ENCODE measurements at places on chromosomes 3 and 15.

DNA sequence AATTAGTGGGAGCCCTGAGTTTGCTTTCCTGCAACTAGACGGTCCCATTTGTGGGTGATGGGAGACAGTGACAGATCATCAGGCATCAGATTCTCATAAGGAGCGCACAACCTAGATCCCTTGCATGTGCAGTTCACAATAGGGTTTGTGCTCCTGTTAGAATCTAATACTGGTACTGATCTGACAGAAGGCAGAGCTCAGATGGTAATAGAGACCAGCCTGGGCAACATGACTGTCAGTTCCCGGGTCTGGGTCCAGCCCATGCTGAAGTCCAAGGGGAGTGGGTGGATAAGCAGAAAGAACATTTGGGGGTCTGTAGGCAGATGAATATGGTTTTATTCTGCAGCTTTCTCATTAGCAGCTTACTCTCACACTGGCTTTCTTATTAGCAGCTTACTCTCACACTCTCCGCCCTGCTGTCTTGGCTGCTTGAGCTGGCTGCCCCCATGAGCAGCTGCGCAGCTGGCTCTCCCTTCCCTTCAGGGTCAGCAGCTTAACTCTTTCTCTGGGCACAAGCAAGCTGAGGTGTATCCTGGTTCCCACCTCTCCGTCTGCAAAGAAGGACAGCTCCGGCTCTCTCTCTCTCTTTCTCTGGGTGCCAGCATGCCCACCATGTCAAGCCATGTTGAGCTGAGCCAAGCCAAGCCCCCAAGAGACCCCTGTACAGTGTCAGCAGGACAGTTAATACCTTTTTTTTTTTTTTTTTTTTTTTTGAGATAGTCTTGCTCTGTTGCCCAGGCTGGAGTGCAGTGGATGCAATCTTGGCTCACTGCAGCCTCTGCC lies 46.5 kb downstream of the KLHDC8B start:
- DNase-seq = no peak

- DNase-seq = no peak
Observed at GRCh38 chr15:62888623-62889022, 153.9 kb upstream of the TPM1 start.

- no peak for DNase-seq
Observed at GRCh38 chr3:75737831-75738493, 47.4 kb downstream of the ZNF717 start.

DNA sequence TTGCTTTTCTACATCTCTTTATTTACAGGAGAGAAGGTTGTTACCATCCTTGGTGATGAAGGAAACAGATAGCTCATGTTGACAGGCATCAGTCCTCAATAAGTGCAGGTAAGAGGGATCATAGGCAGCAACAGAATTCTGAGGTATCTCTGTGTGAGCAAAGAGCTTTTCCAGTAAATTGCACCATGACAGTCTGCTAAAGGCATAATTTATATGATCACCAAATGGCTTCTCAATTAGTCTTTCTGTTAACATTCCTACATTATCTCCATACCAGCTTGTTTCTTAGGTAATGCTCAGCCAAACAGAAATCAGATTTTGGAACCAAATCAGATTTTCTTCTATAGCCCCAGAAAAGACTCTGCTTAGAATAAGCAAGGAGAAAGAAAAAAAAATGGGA lies 3.6 kb upstream of the ARHGAP31 start:
- no peak for DNase-seq

- DNase-seq = peak; percentile 72
Observed at GRCh38 chr15:75542386-75542797, 36.7 kb downstream of the PTPN9 start.

- no peak for DNase-seq
Observed at GRCh38 chr3:194713299-194714136, 27.8 kb downstream of the FAM43A start.

DNA sequence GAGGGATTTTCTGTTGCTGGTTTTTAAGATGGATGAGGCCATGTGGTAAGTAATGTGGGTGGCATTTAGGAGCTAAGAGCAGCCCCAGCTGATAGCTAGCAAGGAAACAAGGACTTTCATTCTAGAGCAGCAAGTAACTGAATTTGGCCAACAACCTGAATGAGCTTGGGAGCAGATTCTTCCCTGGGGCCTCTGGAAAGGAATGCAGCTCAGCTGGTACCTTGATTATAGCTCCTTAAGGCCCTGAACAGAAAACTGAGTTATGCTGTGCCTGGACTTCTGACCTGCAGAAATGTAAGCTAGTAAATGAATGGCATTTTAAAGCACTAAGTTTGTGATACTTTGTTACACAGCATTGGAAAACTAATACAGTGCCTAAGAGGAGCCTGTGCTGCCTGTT lies 565.5 kb downstream of the PDCD6IP start:
- peak; percentile 62 for DNase-seq

DNA sequence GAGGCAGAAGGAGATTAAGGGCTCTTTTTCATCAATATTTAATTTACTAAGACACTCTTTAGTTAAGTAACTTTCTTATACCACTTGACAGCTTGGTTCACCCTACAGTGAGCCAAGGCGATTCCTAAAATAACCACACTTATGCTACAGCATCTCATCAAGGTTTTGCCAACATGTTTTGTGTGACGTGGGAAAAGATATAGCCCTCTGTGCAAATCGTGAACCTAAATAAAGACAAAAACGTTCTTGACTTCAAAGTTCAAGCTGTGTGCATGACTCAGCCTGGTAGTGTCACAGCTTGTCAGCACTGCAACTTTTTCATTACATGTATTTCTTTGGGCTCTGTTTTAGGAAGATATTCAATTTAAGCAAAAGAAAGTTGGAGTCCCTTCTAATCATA lies 297.0 kb upstream of the EPHA3 start:
- peak; percentile 40 for DNase-seq

- no peak for DNase-seq
Observed at GRCh38 chr15:101050623-101051290, 131.6 kb downstream of the LRRK1 start.

DNA sequence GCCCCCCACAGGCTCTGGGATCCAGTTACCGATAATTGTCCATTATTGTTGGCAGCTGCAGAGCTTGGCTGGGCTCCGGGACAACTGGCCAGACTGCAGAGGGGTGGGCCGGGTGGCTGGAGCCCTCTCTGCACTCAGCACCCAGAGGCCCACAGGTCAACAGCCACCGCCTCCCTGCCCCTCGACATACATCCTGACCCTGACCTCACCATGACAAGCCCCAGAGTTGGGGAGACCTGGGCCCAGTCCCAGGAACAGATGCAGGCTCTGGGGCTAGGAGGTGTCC lies 22.4 kb downstream of the PTH1R start:
- DNase-seq = no peak

GRCh38 chr3:15899388-15899787 lies 101.6 kb upstream of the ANKRD28 start:
- DNase-seq = no peak

DNA sequence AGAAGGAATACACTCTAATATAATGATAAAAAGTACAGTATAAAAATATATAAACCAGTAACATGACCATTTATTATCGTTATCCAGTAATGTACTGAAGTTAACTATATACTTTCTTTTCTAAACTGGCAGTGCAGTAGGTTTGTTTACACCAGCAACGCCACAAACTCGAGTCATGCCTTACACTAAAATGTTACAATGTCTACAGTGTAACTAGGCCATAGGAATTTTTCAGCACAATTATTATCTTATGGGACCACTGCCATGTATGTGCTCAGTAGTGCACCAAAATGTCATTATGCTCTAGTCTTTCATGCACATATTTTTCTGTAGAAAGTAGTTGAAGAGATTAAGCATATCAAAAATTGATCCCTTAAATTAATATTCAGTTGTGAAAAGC lies 609.8 kb upstream of the BCHE start:
- DNase-seq = peak; percentile 24

GRCh38 chr3:129596194-129597086 lies 10.0 kb downstream of the PLXND1 start:
- DNase-seq = peak; percentile 62

- DNase-seq = no peak
Observed at GRCh38 chr15:53046153-53046790, 256.1 kb upstream of the ONECUT1 start.

GRCh38 chr3:183912895-183913579 lies 28.4 kb upstream of the PARL start:
- DNase-seq = no peak

GRCh38 chr15:27549746-27550145 lies 549.4 kb downstream of the OCA2 start:
- no peak for DNase-seq

GRCh38 chr3:105593315-105593714 lies 226.6 kb downstream of the ALCAM start:
- no peak for DNase-seq

GRCh38 chr15:49379996-49380395 lies 43.0 kb upstream of the FGF7 start:
- DNase-seq = no peak

DNA sequence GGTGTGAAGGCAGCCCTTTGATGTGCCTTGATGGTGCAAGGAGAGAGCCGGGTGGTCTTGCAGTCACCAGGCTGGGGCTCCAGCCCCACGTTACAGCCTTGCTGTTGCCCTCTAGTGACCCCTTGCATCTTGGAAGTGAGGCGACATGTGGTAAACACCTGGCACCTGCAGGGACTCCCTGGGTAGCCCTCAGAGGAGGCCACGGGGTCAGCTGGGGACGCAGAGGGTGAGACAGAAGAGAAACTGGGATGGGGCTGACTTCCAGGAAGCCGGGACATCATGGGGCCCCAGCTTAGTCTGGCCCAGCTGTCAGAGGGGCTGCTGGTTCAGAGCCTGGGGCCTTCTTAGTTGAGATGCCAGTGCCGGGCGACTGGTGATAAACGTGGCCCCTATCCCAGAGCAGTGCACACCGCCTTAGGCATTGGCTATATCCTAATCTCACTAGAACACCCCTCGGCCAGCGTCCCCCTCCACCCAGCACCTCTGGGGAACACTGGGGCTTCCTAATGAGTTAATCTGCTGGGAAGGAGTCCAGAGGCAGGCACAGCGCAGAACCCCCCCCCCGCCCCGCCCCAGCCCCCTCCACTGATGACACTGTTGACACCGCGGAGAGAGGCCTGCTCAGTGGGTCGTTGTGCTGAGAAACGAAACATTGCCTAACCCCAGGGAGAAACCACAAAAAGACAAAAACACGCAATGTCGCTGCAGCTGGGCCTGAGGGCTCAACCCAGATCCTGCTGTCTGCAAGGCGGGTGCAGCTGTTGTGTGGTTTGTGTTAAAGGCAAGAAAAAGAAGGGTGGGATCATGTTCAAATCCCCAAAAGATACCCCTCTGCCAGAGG lies 60.5 kb upstream of the KLF13 start:
- DNase-seq = no peak

GRCh38 chr3:65412588-65412987 lies 626.1 kb downstream of the MAGI1 start:
- DNase-seq = peak; percentile 97

GRCh38 chr3:134472831-134473230 lies 13.0 kb downstream of the ANAPC13 start:
- DNase-seq = no peak

DNA sequence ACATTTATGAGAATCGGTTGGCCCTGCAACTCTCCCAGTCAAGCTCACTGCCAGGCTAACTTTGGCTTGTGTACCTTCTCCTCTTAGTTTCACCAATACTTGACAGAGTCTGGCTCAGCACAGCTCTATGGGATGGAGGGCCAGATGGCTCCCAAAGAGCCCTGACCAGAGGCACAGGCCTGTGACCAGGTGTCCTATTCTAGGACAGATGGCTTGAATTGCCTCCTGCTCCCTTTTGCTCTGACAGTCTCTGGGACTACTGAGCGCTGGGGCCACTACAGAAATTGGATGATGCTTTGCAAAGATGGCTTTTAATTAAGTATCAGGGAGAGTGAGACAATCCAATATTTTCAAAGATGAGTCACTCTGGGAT lies 10.3 kb upstream of the ARID3B start:
- DNase-seq = no peak

DNA sequence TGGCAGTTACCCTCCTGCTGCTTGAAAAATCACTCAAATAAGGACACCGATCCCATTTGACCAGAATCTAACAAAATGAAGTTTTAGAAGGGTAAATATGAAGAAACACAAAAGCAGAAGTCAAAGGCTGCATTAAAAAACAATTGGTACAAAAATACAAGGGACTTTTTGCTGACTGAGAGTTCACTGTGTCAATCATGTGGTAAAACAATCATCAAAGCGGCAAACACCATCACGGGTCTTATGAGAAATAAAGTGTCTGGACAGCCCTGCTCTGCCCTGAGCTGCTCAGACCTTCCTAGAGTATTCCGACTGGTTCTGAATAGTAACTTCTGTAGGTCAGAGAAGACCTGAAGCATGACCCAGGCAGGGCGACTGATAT lies 137.2 kb upstream of the RAD18 start:
- no peak for DNase-seq

DNA sequence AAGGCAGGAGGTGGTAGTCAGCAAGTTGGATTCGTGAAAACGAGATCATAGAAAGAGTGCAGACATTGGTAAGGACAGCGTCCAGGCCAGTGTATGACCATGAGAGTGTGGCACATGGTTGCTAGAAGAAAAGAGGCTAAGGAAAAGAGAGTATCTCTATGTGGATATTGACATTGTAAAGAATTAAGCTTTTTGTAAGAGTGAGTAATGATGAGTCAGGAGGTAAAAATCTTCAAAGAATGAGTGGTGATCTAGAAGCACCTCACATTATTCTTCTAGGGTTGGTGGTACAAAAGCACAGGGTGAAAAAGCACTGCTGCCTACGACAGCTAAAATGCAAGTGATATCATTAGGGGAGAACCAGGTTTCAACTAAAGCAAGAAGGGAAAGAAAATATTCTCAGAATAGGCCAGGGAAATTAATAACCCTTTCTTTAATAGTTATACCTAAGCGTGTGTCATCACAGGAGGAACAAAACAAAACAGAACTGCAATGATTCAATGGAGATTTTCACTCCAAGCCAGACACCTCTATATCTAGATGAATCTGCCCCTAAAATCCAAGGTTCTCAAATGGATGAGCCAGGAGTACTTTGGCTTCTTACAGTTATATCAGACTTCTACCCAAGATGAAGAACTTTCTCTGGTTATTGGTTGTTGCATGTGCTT lies 884.7 kb downstream of the NAALADL2 start:
- no peak for DNase-seq

- DNase-seq = no peak
Observed at GRCh38 chr3:42550250-42550649, 31.5 kb downstream of the SEC22C start.

DNA sequence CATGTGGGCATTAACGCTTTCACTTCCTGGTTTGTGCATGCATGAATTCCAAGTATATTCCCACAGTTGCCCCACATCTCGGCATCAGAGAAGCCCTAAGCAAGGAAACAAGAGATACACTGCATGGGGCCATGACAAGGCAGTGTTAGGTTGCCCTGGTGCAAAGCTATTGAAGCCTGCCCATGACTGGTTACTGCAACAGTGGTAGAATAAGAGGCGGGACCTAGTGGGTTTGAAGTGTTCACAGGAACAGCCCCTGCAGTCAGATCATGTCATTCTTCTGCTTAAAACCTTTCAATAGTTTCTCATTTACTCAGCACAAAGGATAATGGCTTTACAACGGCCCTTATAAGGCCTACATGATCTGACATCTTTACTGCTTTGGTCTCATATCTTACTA lies 80.9 kb upstream of the TOPAZ1 start:
- DNase-seq = no peak

DNA sequence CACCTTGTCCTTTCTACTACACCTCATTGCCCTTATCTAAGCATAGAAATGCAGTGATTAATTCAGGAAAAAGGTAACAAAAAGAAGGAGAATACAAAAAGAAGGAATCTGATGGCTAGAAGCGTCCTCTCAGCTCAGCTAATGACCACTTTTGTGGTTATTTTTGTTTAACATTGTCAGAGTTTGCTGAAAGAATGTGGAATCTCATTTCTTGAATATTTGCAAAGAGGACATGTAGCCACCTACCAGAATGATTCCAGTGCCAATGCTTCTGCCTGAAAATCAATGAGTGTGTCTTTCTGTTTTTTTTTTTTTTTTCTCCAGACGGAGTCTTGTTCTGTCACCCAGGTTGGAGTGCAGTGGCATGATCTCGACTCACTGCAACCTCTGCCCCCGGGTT lies 24.5 kb downstream of the NANOGP8 start:
- no peak for DNase-seq

Measured in large intestine (tissue), 12 donors.